ENCODE measurements at places on chromosomes 12 and 14.
A peak's percentile ranks its signal among the peaks of the same experiment; 100 is the strongest.

DNA sequence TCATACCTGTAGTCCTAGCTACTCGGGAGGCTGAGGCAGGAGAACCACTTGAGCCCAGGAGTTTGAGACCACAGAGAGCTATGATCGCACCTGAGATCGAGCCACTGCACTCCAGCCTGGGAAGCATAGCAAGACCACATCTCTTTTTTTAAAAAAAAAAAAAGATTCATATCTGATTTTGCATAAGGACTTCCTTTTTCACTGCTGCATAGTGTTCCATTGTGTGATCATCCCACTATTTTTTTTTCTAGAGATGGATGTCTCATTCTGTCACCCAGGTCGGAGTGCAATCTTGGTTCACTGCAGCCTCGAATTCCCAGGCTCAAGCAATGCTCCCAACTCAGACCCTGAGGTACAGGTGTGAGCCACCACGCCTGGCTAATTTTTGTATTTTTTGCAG is 50.4 kb downstream of the PHETA1 start:
- no peak for DNase-seq

GRCh38 chr12:46835785-46836184 is 10.0 kb upstream of the SLC38A4 start:
- no peak for DNase-seq

- no peak for DNase-seq
Measured at GRCh38 chr12:68111995-68112394, 47.5 kb downstream of the IFNG start.

- no peak for DNase-seq
Measured at GRCh38 chr12:38919191-38919590, 13.8 kb upstream of the CPNE8 start.

DNA sequence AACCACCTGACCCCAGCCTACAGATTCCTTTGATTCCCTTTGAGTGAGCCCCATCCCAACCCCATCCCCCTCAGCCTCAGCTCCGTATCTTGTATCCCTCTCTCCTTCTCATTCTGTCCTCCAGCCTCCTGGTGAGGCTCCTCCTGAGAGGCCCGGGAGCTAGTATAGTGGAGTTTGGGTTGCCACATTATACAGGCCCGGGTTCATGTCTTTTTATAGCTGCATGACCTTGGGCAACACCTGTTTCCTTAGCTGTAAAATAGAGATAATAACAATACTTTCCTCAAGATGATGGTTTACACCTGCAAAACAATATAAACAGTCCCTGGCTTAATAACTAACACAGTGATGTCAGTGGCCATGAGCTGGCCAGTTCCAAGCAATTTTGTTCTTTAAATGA is 89.8 kb downstream of the STAB2 start:
- DNase-seq, result no peak

DNA sequence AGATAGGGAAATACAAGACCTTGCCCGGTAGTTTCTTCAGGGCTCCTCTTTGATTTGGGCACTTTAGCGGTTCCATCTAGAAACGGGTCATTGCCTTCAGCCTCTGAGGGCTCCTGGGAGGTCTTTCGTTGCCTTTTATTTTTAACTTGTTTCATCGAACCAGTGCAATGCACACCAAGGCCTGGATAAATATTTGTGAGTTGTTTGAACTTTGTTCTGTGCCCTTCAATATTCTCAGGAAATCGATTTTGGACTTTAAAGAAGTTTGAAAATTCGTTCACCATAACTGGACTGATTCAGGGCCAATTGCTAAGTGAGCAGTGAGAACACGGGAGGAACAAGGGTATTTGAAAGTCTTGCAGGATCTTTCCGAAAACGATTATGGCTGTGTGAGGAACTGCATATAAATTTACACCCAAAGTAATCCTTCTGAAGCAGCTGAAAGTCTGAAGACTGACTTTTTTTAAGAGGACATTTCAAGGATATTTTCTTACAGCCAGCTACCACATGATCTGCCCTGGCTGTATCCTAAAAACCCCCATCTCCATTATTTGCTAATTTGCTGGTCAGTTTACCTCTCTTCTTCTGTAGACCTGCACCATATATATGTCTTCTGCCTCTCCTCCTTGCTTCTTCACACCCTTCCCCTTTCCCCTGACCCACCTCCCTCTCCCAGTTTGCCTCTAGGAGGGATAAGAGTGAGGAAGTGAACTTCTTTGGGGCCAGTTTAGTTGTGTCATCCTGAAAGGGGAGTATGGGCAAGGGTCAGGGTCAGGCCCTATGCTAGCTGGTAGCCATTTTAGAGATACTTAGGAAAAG is 8.0 kb downstream of the DUSP6 start:
- DNase-seq, result no peak

DNA sequence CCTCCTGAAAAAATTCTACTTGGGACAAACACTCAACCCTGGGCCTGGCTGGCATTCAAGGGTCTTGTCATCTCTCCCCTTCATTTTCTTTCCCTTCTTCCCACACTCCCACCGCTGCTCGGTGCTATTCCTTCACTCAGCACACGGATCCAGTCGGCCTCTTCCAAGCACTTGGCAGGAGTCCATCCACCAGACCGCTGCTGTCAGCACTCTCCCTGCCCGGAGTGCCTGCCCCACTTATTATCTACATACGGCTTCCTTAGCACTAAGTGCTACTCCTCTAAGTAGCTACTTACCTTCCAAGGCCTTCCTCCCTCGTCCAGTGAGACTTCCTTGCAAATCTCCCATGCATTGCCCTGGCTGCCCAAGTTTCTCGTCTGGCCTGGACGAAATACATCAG is 29.8 kb downstream of the CALM1 start:
- DNase-seq, result no peak

DNA sequence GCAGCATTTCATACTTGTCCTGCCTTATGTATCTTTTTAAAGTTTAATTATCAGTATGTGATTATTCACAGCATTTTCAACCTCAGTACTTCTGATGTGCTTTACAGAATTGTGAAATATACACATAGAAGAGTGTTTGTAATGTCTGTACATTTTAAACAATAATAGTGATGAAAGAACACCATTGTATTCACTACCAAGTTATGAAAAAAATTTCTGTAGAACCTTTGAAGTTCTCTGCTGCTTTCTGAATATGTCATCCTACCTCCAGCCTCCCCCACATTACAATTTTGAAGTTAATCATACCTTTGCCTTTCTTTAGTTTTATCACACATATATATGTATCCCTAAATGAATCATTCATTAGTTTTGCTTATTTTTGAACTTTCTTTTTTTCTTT is 24.8 kb downstream of the FRMD6 start:
- DNase-seq, result no peak

GRCh38 chr12:32069071-32069470 is 37.6 kb upstream of the BICD1 start:
- DNase-seq, result no peak

GRCh38 chr12:126397071-126397581 is 1331.9 kb downstream of the AACS start:
- DNase-seq, result no peak

DNA sequence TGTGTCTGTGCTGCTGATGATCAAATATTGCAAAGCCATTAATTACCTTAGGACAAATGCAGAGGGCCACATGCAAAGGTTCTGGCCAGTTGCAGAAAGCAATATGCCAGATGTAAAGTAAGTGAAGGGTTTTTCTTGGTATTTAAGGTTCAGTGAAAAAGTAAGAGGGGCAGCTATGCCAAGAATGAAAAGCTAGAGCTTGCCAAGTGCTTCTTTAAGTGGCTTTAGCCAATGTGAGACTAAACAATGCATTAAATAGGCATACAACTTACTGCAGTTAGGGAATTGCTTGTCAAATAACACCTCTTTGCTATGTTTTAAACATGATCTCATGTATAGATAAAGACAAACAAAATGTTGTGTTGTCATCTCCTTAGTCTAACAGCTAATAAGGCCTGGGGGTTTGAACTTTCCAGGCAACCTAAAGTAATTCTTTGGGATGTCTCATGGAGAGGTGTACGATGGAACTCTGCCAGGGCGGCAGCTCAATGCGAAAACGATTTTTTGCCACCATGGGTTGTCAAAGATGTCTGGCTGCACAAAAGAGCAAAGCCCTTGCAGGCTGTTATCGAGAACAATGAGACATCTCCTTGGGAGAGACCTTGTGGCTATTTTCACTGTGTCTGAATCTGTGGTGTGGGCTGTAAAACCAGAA is 12.0 kb downstream of the IGF1 start:
- no peak for DNase-seq

GRCh38 chr14:86310611-86311010 is 780.7 kb downstream of the FLRT2 start:
- DNase-seq, result no peak

GRCh38 chr12:97047361-97047760 is 140.3 kb downstream of the NEDD1 start:
- DNase-seq, result no peak

DNA sequence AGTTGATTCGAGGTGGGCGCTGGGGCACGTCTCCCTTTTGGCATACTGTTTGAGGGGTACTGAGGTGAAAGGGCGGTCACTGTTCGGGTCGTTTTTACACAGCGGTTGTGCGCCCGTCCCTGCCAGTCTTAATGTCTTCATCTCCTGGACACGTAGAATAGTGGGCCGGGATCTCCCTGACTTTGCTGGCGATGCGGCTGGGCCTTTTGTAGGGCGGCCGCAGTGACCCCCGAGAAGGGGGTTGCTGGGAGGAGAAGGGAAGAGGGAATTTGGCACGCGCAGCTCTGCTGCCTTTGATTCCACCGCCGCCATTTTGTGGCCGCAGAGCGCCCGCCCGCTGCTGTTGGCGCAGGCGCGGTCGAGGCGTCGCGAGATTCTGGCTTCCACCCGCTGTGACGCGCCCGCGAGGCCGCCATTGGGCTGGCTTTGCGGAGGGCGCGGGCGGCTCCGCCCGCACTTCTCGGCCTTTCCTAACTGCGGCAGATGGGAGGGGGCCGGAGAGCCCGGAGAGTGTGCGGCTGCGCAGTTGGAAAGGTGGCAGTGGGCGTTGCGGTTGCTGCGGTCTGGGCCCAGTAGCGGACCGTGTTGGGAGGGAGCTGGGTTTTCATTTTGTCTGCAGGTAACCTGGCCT is 542 bp downstream of the SRSF5 start:
- peak; percentile 77 for DNase-seq

- no peak for DNase-seq
Measured at GRCh38 chr14:93880021-93880820, 46.9 kb upstream of the FAM181A start.

DNA sequence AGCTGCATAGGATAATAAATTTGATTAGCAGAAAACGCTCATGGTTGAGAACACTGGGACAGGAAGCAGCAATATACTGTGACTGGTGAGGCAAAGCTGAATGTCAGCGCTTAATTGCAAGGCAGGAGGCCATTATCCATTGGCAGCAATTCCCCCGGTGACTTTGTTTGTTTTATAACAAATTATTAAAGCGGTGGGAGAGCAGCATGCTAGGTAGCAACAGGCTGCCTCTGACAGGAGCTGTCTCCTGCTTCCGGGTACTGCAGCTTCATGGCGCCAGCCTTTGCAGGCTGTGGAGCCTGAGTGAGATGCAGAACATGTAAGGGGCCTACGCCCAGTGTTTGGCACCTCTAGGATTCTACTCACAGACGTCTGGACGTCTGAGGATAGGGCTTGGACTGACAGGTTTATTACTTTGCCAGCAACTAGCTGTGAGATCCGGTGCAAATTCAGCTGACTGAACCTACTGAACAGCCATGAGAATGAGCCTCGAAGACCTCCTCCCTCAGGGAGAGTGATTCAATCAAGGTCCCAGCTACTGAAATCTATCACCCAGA is 82.1 kb upstream of the SSTR1 start:
- no peak for DNase-seq

GRCh38 chr12:58584880-58585279 is 335.4 kb downstream of the LRIG3 start:
- no peak for DNase-seq

GRCh38 chr12:44497044-44497443 is 379.1 kb downstream of the NELL2 start:
- DNase-seq, result no peak

DNA sequence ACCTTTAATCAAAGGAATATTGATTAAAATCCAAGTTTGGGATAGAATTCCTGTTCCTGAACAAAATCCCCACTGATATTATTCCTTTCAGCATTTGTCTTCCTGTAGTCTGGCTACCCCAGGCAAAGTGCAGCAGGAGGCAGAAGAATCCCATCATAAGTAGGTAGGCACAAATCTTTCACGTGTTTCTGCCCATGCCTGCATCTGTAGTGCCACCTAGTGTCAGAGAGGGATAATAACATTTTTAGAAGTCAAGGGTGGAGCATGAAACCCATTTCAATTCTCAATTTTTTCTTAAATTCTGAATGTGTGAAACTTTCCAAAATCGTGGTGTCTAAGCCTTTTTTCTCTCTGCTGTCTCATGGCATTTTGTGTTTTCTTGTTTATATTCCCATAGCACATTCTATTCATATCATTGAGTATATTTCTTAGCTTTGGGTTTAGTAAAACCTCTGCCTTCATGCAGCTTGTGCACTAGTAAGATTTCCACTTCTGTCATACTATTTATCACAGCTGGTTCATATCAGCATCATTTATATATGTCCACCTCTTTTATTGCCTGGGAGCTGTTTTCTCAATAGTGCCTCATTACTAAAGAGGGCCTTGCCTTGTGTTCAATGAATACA is 47.8 kb upstream of the RERG start:
- no peak for DNase-seq

- no peak for DNase-seq
Measured at GRCh38 chr14:54981698-54982097, 45.2 kb downstream of the WDHD1 start.

DNA sequence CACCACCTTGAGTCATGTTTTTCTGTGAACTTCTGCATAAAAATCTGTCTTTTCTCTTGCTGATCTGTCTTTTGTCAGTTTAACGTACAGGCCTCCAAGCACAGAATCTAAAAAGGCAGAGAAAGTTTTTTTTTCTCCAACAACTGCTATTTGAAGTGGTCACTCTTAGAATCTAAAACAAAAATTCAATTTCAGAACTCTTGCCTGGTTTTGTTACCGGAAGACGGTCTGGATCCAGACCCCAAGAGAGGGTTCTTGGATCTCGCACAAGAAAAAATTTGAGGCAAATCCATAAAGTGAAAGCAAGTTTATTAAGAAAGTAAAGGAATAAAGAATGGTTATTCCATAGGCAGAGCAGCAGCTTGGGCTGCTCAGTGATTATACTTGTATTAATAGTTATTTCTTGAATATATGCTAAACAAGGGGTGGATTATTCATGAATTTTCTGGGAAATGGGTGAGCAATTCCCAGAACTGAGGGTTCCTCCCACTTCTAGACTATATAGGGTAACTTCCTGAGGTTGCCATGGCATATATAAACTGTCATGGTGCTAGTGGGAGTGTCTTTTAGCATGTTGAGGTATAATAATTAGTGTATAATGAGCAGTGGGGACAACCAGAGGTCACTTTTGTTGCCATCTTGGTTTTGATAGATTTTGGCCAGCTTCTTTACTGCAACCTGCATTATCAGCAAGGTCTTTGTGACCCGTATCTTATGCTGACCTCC is 150.0 kb upstream of the PLEKHA5 start:
- no peak for DNase-seq

GRCh38 chr14:93207468-93208308 is 632 bp downstream of the UBR7 start:
- DNase-seq, result no peak

GRCh38 chr14:61033855-61034254 is 52.8 kb downstream of the SLC38A6 start:
- DNase-seq, result no peak

GRCh38 chr12:75960086-75960910 is 71.3 kb downstream of the PHLDA1 start:
- no peak for DNase-seq
